Activated CD8-positive, alpha-beta T cell treated with anti-CD3 and anti-CD28 coated beads for 36 hours (primary cell): ENCODE measurements at places on chromosomes 11 and 22.

- peaks cover 36% of the 10 kb centered on the region for H3K4me1 ChIP-seq
- H3K4me3 ChIP-seq: peak overlapping the region; percentile 48
- H3K27ac ChIP-seq: no peak overlapping the region
- H3K27me3 ChIP-seq: peaks cover 46% of the 10 kb centered on the region
- DNase-seq: no peak
Observed at GRCh38 chr22:37803639-37804351, 3.9 kb upstream of the GCAT start.

DNA sequence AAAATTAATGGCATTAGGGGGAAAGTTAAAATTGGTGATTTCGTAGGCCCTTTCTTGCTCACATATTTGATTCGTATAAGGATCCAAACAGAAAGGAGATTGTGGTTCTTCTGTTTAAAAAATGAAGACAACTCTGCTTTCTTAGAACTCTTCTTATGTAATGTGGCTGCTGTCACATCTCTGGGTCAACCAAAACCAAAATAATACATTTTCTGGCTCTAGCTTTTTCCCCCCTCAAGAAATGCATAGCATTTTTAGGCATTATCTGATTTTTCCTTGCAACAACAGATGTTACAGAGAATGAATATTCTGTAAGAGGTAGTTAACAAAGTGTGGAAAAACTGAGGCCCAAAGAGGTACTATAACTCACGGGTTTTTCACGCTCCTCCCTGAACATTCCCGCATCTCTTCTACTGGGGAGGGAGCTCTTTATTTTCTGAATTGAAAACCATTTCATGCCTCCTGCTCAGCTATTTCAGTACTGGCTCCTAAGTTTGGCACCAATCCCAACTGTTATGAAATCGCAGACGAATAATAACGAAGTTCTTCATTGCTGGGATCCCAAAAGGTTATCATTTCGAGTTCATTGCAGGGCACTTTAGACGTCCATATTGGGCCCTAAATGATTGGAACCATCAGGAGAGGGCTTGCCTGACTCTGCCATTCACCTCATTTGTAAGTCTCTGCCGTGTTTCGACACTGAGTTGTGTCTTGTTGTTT lies 17.1 kb downstream of the GRAP2 start:
- peak overlapping the region; percentile 92 for H3K27ac ChIP-seq
- H3K4me3 ChIP-seq: peak overlapping the region; percentile 80
- H3K36me3 ChIP-seq: peaks cover 16% of the 10 kb centered on the region
- no peak for DNase-seq
- no peaks in the 10 kb centered on the region for H3K27me3 ChIP-seq

GRCh38 chr11:10676919-10677318 lies 16.6 kb downstream of the IRAG1 start:
- no peak for DNase-seq
- peaks cover 35% of the 10 kb centered on the region for H3K27me3 ChIP-seq
- no peaks in the 10 kb centered on the region for H3K4me1 ChIP-seq
- no peaks in the 10 kb centered on the region for H3K36me3 ChIP-seq
- no peak overlapping the region for H3K4me3 ChIP-seq

GRCh38 chr22:48825802-48826520 lies 1001.7 kb downstream of the BRD1 start:
- H3K27me3 ChIP-seq: peaks cover 5% of the 10 kb centered on the region
- no peaks in the 10 kb centered on the region for H3K36me3 ChIP-seq
- H3K4me1 ChIP-seq: no peaks in the 10 kb centered on the region
- H3K4me3 ChIP-seq: no peak overlapping the region

DNA sequence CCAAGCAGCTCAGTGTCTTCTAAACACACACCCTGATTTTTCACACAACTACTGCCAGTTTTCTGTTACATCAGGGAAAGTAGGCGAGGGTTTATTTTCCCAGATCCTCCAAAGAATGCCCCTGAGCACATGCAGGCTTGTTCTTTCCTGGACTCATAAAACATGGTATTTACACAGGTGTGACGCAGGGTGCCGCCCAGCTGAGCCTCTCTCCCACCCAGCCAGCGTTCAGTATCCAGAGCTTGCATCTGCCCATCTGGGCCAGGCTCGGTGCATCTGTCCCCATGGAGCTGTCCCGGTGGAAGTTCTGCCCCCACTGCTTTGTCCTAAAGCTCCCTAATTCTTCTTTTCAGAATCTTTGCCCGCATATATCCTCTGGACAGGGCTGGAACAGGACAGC lies 44.8 kb upstream of the ISX start:
- H3K27me3 ChIP-seq: peaks cover 17% of the 10 kb centered on the region
- H3K4me1 ChIP-seq: no peaks in the 10 kb centered on the region
- H3K36me3 ChIP-seq: no peaks in the 10 kb centered on the region
- no peak for DNase-seq

GRCh38 chr11:1757861-1758610 lies 5.7 kb downstream of the CTSD start:
- H3K4me3 ChIP-seq: peak overlapping the region; percentile 62
- peaks cover 17% of the 10 kb centered on the region for H3K36me3 ChIP-seq
- no peaks in the 10 kb centered on the region for H3K27me3 ChIP-seq
- peak; percentile 85 for DNase-seq
- H3K4me1 ChIP-seq: peaks cover 70% of the 10 kb centered on the region

DNA sequence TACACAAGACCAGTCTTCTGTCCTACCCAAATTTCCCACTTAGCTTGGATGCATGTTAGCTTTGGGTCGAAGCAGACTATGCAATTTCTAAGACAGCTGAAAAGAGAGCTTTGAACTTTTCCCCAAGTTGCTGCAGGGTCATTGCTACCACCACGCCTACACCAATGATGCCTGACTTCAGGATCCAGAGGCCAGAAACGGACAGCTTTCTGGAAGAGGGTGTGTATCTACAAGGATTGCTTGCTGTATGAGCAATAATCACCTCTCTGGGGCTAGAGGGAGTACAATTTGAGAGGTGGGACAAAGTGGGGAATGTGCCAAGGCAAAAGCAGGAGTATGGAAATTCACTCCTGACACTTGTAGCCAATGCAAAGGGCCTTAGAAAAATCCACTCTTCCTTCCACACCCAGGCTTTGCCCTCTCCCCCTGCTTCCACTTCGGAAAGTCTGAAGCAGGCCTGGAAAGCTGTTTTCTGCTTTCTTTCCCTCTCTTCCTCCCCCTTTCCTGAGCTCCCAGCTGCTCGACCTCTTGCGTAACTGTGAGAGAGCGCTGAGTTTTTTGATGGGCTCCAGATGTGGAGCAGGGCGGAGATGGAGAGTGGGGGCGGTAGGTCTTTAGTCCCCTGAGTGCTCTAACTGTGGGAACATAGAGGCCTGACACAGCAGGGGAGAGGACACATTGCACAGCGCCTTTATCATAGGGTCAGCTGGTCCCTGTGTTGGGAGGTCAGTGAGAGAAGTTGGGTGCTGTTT lies 2.1 kb upstream of the PHLDB1 start:
- peaks cover 16% of the 10 kb centered on the region for H3K4me1 ChIP-seq
- H3K27ac ChIP-seq: no peak overlapping the region
- DNase-seq: no peak

DNA sequence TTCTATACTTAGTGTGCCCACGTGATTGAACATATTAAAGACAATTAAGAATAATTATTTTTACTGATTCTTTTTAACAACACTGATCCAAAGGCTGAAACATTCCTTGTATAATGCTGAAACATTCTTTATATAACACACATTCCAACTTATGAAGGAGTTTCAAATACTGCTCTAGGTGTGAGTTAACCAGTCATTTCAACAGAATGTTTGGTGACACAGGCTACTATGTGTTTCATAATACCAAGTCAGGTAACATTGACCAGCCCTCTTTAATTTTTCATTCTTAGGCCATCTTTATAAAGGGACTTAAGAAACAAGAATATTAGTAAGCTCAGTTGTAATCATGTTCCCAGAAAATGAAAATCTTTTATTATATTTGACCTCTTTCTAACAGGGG lies 136.6 kb downstream of the ELP4 start:
- H3K36me3 ChIP-seq: peaks cover 10% of the 10 kb centered on the region
- H3K4me3 ChIP-seq: no peak overlapping the region
- H3K4me1 ChIP-seq: no peaks in the 10 kb centered on the region
- no peak for DNase-seq
- H3K27ac ChIP-seq: no peak overlapping the region
- H3K27me3 ChIP-seq: no peaks in the 10 kb centered on the region

- no peak for DNase-seq
- no peaks in the 10 kb centered on the region for H3K27me3 ChIP-seq
Observed at GRCh38 chr11:76175783-76176182, 30.5 kb downstream of the WNT11 start.

GRCh38 chr22:34861787-34862186 lies 204.2 kb upstream of the ISX start:
- peaks cover 7% of the 10 kb centered on the region for H3K27me3 ChIP-seq
- H3K27ac ChIP-seq: no peak overlapping the region
- no peaks in the 10 kb centered on the region for H3K36me3 ChIP-seq
- no peak for DNase-seq

GRCh38 chr11:13260201-13260962 lies 17.2 kb upstream of the BMAL1 start:
- no peak overlapping the region for H3K27ac ChIP-seq
- DNase-seq: no peak
- H3K4me1 ChIP-seq: peaks cover 3% of the 10 kb centered on the region
- no peak overlapping the region for H3K4me3 ChIP-seq

GRCh38 chr11:112837162-112837826 lies 123.9 kb upstream of the NCAM1 start:
- DNase-seq: no peak
- H3K4me1 ChIP-seq: no peaks in the 10 kb centered on the region
- no peaks in the 10 kb centered on the region for H3K36me3 ChIP-seq
- no peak overlapping the region for H3K4me3 ChIP-seq

DNA sequence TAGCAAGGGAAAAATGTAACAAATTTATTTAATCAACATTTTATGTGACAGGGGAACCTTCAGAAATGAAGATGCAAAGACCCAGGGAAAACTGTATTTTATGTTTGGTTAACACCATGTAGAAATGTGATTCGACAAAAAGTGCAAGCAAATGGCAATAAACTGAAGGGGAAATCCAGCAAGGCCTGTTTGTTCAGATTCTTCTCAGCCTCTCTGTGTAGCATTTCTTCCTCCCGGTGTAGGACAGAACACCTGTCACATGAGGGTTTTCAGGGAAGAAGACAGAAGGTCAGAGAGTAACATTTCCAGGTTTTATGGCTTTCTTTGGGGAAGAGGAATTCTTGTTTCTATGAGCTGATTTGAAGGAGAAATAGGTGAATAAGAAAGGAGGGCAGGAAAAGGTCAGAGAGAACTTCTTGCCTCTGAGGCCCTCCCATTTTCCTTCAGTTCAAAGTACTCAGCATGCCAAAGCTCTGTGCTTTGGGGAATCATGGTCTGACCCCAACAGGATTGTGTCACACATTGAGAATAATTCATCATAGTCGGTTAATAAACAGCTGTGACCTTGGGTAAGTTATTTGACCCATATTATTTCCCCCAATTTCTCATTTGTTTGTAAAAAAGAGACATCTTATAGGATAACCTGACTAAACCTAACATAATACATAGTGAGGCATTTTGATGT lies 45.5 kb upstream of the ME3 start:
- no peak for DNase-seq
- no peak overlapping the region for H3K4me3 ChIP-seq
- H3K4me1 ChIP-seq: no peaks in the 10 kb centered on the region

- no peaks in the 10 kb centered on the region for H3K27me3 ChIP-seq
- H3K36me3 ChIP-seq: peaks cover 15% of the 10 kb centered on the region
- no peak overlapping the region for H3K27ac ChIP-seq
- DNase-seq: peak; percentile 76
- peaks cover 18% of the 10 kb centered on the region for H3K4me1 ChIP-seq
Observed at GRCh38 chr11:62842171-62842741, 2.9 kb upstream of the WDR74 start.

DNA sequence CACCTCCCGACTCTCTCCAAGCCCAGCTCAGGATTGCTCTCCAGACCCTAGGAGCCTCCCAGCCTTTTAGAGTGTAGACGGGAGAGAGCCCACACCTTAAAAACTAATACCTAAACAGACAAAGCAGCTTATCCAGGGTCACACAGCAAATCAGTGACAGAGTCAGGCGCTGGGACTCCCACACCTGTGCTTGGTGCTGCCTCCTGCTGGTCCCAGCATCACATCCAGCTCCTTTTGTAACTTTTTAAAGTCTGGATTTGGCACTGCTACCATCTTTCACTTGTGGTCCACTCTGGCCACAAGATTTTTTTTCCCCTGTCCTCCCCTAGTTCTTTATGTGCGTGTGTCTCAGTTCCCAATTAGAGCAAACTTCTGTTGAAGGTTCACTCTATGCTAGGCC lies 4.7 kb downstream of the ANO1 start:
- DNase-seq: peak; percentile 9
- H3K4me1 ChIP-seq: no peaks in the 10 kb centered on the region
- H3K27me3 ChIP-seq: peaks cover 7% of the 10 kb centered on the region
- no peak overlapping the region for H3K4me3 ChIP-seq

DNA sequence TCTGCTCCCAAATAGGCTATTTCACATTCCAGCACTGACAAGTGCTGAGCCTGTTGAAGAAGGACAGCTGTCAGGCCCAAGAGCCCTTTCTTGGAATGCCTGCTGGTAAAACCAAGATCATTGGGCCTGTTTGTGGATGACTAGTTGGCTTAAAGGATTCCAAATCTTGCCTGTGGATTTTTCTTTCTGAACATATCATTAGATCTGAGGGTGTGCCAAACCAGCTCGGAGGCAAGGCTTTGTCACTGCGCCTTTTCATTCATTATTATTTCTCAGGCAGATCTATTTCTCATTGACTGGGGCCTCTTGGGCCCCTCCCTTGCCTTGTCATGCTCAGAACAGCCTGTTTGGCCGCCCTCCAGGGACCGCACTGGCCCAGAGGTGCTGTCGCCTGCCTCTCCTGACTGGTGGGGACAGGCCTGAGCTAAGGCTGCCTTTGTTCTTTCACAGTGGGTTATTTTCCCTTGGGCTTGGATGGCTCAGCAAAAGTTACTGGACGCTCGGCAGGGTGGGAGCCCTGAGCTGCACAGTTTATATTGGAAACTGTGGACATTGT lies 222.7 kb upstream of the SESN3 start:
- no peak for DNase-seq
- no peaks in the 10 kb centered on the region for H3K27me3 ChIP-seq
- no peak overlapping the region for H3K27ac ChIP-seq

DNA sequence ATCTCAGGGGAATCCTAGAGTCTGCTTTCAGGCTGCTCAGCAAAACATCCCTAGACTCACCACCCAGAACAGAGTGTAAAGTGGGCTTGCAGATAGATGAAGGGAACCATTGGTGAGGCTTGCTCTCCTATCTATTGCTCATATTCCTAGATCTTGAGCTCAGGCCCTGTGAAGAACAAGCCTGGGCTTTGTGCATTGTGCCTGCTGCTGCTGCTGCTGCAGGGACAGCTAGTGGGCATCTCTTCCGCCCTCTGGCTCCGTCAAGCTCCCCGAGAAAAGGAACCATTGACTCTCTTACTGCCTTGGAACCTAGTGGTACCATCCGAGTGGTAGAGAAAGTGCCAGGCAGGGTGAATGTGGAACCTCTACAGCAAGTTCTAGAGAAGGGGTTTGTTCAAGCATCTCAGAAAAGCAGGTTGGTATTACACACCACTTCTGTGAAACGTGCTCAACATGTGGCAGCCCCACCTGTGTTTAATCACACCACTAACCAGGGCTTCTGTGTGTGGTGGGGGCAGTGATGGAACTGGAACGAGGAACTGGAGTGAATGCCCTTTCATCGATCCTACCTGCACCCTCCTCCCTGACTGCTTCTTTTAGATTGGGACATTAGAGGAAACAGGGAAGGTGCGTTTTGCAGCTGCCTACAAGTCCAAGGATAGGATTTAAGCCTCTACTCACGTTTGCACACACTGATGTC lies 4.4 kb downstream of the BACE1-AS start:
- DNase-seq: no peak
- no peaks in the 10 kb centered on the region for H3K4me1 ChIP-seq
- H3K27ac ChIP-seq: no peak overlapping the region
- H3K27me3 ChIP-seq: no peaks in the 10 kb centered on the region
- no peak overlapping the region for H3K4me3 ChIP-seq

- no peak overlapping the region for H3K4me3 ChIP-seq
- no peak overlapping the region for H3K27ac ChIP-seq
- peaks cover 5% of the 10 kb centered on the region for H3K27me3 ChIP-seq
- H3K4me1 ChIP-seq: no peaks in the 10 kb centered on the region
- no peak for DNase-seq
- H3K36me3 ChIP-seq: no peaks in the 10 kb centered on the region
Observed at GRCh38 chr22:48754611-48755058, 1073.0 kb downstream of the BRD1 start.
